Brain (organoid and tissue), 16 donors: ENCODE measurements at places on chromosomes 3 and 15. TPM values are rescaled to one million over a fixed set of nuclear protein-coding genes. Genes with fewer than 3 reads are reported as not detected.

Gene AGBL1
- not detected for polyA plus RNA-seq

Gene SLC28A2
- not detected for polyA plus RNA-seq

Gene LARP6
- polyA plus RNA-seq, result 52.1 TPM

Gene EIF1B
- 115 TPM for polyA plus RNA-seq

Gene SLC38A3
- polyA plus RNA-seq, result 18.3 TPM

Gene SLC22A14
- not detected for polyA plus RNA-seq

Gene STRA6
- polyA plus RNA-seq, result 1.1 TPM

Gene WDR93
- 0.32 TPM for polyA plus RNA-seq

Gene ZPLD1
- polyA plus RNA-seq, result not detected

Gene CFAP100
- polyA plus RNA-seq, result not detected

Gene GOLGA8G
- polyA plus RNA-seq, result not detected

Gene GCSAM
- polyA plus RNA-seq, result not detected

Gene LIPC
- 0.63 TPM for polyA plus RNA-seq
